ENCODE measurements at places on chromosomes 5 and 9.

- no peak overlapping the region for H3K4me3 ChIP-seq
- H3K27ac ChIP-seq = no peak overlapping the region
- no peak for DNase-seq
- H3K36me3 ChIP-seq = peaks cover 13% of the 10 kb centered on the region
- peaks cover 20% of the 10 kb centered on the region for H3K4me1 ChIP-seq
- no peaks in the 10 kb centered on the region for H3K27me3 ChIP-seq
Observed at GRCh38 chr9:75120686-75121085, 32.4 kb downstream of the OSTF1 start.

- H3K36me3 ChIP-seq = no peaks in the 10 kb centered on the region
- no peaks in the 10 kb centered on the region for H3K4me1 ChIP-seq
- H3K27ac ChIP-seq = no peak overlapping the region
- no peak for DNase-seq
- H3K4me3 ChIP-seq = no peak overlapping the region
Observed at GRCh38 chr5:61438298-61438970, 106.4 kb downstream of the ZSWIM6 start.

- H3K4me3 ChIP-seq = no peak overlapping the region
- no peaks in the 10 kb centered on the region for H3K36me3 ChIP-seq
- H3K27ac ChIP-seq = no peak overlapping the region
- no peaks in the 10 kb centered on the region for H3K4me1 ChIP-seq
- DNase-seq = no peak
Observed at GRCh38 chr9:126773004-126773607, 31.7 kb upstream of the ZBTB43 start.

DNA sequence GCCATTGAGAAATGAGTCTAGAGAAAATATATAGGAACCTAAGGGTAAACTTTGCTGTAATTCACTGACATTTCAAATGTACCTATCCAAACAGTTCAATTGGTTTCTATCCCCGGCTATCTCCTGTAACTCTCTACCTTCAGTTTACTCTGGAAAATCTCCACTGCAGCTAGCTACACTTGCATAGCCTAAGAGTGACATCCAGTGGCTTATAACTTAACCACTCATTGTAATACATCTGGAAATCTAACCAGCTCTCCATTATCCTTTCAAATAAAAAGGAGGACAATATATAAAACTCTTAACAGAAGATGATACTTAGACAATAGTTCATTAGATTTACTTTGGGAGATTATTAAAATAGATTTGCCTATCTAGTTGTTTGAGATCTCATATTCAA is 35.3 kb upstream of the SPDL1 start:
- H3K4me3 ChIP-seq = no peak overlapping the region
- no peaks in the 10 kb centered on the region for H3K36me3 ChIP-seq
- H3K27me3 ChIP-seq = no peaks in the 10 kb centered on the region
- H3K27ac ChIP-seq = no peak overlapping the region
- no peak for DNase-seq

DNA sequence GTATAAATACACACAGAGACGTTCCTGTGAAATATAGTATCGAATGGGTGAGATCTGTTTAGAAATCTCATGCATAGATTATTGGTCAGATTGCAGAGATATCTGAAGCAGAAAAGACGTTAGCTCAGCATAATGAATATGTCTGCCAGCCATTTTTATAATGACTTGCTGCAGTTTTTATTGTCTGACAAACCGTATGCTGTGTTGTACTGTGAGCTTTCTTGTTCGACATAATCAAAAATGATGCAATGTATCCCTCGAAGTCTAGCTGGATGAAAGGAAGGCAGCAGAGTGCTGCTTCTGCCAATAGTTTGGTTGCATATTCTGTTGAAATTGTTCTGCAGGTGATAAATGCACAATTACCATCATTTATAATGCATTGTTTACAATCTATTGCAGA is 514.9 kb upstream of the ARRDC3 start:
- H3K27me3 ChIP-seq = no peaks in the 10 kb centered on the region
- no peak for DNase-seq
- no peaks in the 10 kb centered on the region for H3K4me1 ChIP-seq
- H3K4me3 ChIP-seq = no peak overlapping the region

GRCh38 chr5:81795666-81796065 is 44.8 kb upstream of the SSBP2 start:
- no peak for DNase-seq
- H3K4me1 ChIP-seq = no peaks in the 10 kb centered on the region
- no peak overlapping the region for H3K4me3 ChIP-seq
- no peaks in the 10 kb centered on the region for H3K36me3 ChIP-seq
- no peak overlapping the region for H3K27ac ChIP-seq

DNA sequence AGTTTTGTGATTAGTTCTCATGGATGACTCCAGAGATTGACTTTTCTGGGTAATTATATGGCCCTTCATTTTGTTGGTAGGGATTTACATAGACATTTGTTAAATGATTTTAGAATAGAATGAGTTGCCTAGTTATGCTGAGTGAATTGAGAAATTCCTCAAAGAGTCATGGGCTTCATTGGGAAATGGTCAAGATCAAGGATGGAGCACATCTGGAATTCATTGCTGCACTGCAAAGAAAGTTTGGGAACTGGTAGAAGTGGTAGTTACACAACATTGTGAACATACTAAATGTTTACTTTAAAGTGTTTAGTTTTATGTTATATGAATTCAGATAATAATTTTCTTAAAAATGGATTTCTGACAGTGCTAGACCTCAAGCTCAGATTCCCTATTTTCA is 46.5 kb downstream of the PIP5K1B start:
- no peak overlapping the region for H3K27ac ChIP-seq
- no peaks in the 10 kb centered on the region for H3K27me3 ChIP-seq
- no peaks in the 10 kb centered on the region for H3K4me1 ChIP-seq
- H3K4me3 ChIP-seq = no peak overlapping the region
- H3K36me3 ChIP-seq = no peaks in the 10 kb centered on the region

GRCh38 chr5:157933005-157933404 is 74.1 kb upstream of the CLINT1 start:
- H3K4me1 ChIP-seq = no peaks in the 10 kb centered on the region
- no peak overlapping the region for H3K27ac ChIP-seq
- no peak for DNase-seq
- no peaks in the 10 kb centered on the region for H3K36me3 ChIP-seq
- no peak overlapping the region for H3K4me3 ChIP-seq

- H3K27ac ChIP-seq = no peak overlapping the region
- DNase-seq = no peak
- H3K4me3 ChIP-seq = no peak overlapping the region
- H3K36me3 ChIP-seq = no peaks in the 10 kb centered on the region
Observed at GRCh38 chr5:6403416-6403815, 25.1 kb upstream of the MED10 start.

DNA sequence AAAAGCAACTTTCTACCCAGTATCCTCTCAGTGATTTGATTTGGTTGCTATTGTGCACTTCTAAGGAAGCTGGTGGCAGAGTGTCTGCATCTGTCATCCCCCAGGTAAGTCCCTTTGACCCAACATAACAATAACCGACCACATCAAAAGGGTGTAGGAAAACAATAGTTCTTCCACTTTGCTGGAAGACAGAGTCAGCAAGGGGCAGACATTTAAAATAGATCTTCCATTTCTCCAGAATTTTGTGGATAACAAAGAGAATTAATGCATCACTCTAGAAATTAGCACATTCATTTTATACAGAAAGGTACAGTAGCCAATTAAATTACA is 177.5 kb downstream of the EBF1 start:
- no peak overlapping the region for H3K4me3 ChIP-seq
- no peaks in the 10 kb centered on the region for H3K27me3 ChIP-seq
- no peaks in the 10 kb centered on the region for H3K36me3 ChIP-seq

DNA sequence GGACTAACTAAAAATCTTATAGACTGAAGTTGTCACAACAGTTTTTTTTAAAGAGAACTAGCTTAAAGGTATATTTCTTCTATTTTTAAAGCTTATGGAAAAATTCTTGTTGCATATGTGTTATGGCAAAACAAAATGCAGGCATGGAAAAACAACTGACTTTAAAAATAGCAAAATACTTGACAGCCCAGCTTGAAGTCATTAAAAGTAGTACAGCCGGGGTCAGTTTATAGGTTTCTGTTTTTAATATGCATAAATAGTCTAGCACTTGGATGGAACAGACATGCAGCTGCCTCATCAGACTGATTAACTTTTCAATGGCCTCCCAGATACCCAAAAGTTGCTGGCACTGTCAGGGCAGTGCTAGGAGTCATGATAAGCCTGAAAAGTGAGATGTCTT is 22.3 kb upstream of the ARL15 start:
- H3K36me3 ChIP-seq = no peaks in the 10 kb centered on the region
- H3K4me1 ChIP-seq = no peaks in the 10 kb centered on the region
- H3K4me3 ChIP-seq = no peak overlapping the region
- no peak overlapping the region for H3K27ac ChIP-seq

DNA sequence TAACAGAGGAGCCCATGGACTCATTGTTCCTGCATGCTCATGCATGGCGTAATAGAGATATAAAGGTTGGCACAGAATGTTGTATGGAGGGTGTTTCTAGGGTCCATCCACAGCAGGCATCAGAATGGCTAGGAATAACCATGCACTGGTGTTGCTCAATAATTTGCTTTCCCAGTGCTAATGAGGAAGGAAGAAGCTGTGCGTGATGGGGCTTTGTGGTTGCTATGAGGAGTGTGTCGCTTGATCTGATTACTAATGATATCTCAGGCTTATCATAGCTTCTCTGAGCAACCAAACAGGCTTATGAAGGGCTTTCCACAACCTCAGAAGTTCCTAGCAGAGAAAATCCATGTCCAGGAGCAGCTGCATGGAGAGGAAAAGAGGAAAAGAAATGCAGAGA is 151.3 kb upstream of the TRPC7 start:
- no peak for DNase-seq
- no peaks in the 10 kb centered on the region for H3K4me1 ChIP-seq
- H3K36me3 ChIP-seq = no peaks in the 10 kb centered on the region
- H3K27me3 ChIP-seq = no peaks in the 10 kb centered on the region
- no peak overlapping the region for H3K27ac ChIP-seq

DNA sequence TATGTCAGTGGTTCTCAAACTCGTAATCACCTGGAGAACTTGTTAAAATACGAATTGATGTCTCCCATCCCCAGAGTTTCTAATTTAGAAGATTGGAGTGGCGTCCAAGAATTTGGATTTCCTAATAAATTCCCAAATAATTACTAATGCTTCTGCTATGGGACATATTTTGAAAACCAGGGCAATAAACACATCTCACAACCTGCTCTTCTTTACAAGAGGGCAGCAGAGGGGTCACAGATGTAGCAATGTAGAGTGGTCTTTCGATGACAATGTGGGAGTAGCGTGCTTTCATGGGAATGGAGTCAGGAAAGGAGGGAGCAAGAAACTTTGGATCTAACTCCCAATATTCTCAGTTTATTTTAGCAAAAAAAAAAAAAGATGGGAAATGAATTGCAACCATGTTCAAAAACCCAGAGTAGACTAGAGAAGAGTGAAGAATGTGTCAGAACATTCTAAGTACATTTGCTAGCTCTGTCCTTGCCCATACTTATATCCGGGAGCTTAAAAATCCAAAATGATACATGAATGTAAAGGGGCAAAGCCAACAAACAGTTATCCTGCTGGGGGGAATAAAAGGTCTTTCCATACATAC is 33.8 kb upstream of the ALDH1A1 start:
- no peak overlapping the region for H3K27ac ChIP-seq
- DNase-seq = no peak
- H3K4me1 ChIP-seq = no peaks in the 10 kb centered on the region
- H3K4me3 ChIP-seq = no peak overlapping the region
- H3K27me3 ChIP-seq = no peaks in the 10 kb centered on the region
- H3K36me3 ChIP-seq = no peaks in the 10 kb centered on the region

- no peak for DNase-seq
- no peaks in the 10 kb centered on the region for H3K27me3 ChIP-seq
- no peak overlapping the region for H3K4me3 ChIP-seq
- H3K36me3 ChIP-seq = no peaks in the 10 kb centered on the region
- H3K4me1 ChIP-seq = no peaks in the 10 kb centered on the region
Observed at GRCh38 chr5:179124273-179124852, 64.2 kb downstream of the ZNF354C start.

DNA sequence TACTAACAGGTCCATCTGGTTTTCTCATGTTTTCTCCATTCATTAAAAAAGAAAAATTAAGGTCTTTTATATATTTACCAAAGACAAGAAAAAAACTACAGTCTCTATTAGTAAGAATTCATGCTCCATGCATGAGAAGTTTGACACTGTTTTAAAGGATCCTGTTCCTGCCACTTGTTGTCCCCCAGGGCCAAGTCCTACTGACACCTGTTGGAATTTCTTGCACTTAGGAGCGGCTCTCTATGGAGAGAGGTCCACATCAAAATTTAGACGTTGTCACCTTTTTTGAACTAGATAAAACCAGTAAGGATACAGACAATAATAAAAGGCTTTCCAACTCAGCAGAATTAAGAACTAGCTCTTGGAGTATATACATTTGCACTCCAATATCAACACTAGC is 42.3 kb downstream of the PWWP2A start:
- no peak for DNase-seq
- H3K27ac ChIP-seq = no peak overlapping the region
- no peaks in the 10 kb centered on the region for H3K27me3 ChIP-seq
- no peak overlapping the region for H3K4me3 ChIP-seq
- H3K4me1 ChIP-seq = no peaks in the 10 kb centered on the region

GRCh38 chr5:16540421-16540820 is 74.8 kb upstream of the ZNF622 start:
- no peaks in the 10 kb centered on the region for H3K36me3 ChIP-seq
- no peaks in the 10 kb centered on the region for H3K4me1 ChIP-seq
- no peak overlapping the region for H3K4me3 ChIP-seq

DNA sequence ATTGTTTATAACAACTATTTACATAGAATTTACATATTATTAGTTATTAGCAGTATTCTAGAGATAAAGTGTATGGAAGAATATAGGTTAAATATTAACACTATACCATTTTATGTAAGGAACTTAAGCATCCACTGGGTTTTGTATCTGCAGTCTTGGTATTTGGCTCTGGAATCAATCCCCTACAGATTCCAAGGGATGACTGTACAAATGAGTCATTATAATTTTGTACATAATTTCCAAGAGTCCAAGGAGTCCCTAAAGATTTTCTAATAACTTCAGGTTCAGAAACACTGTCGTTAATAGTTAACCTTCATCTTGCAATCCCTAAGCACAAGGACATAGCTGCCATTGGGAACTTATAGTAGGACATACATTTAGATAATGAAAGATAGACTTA is 254.8 kb upstream of the PDE4D start:
- H3K27ac ChIP-seq = no peak overlapping the region
- no peak for DNase-seq
- no peaks in the 10 kb centered on the region for H3K36me3 ChIP-seq
- H3K4me3 ChIP-seq = no peak overlapping the region

GRCh38 chr5:170882345-170882744 is 20.5 kb downstream of the RANBP17 start:
- H3K27me3 ChIP-seq = no peaks in the 10 kb centered on the region
- H3K4me3 ChIP-seq = no peak overlapping the region
- no peak for DNase-seq
- no peak overlapping the region for H3K27ac ChIP-seq
- H3K36me3 ChIP-seq = no peaks in the 10 kb centered on the region

GRCh38 chr5:55634209-55634805 is 77.8 kb downstream of the SLC38A9 start:
- no peaks in the 10 kb centered on the region for H3K36me3 ChIP-seq
- no peak overlapping the region for H3K4me3 ChIP-seq
- DNase-seq = no peak
- H3K27ac ChIP-seq = no peak overlapping the region

- H3K36me3 ChIP-seq = no peaks in the 10 kb centered on the region
- no peak overlapping the region for H3K4me3 ChIP-seq
- H3K27ac ChIP-seq = no peak overlapping the region
- DNase-seq = no peak
- no peaks in the 10 kb centered on the region for H3K27me3 ChIP-seq
Observed at GRCh38 chr9:127876764-127877562, 512 bp downstream of the AK1 start.

- H3K36me3 ChIP-seq = no peaks in the 10 kb centered on the region
- H3K4me1 ChIP-seq = no peaks in the 10 kb centered on the region
- H3K27ac ChIP-seq = no peak overlapping the region
- no peak for DNase-seq
- no peaks in the 10 kb centered on the region for H3K27me3 ChIP-seq
Observed at GRCh38 chr9:112366591-112366990, 13.3 kb upstream of the HSDL2 start.
